Femur (tissue), 1 donor: ENCODE measurements at places on chromosomes 2 and 18.
A peak's percentile ranks its signal among the peaks of the same experiment; 100 is the strongest.

- no peak for DNase-seq
Measured at GRCh38 chr2:156680266-156680665, 244.1 kb downstream of the GPD2 start.

- DNase-seq: no peak
Measured at GRCh38 chr18:49500201-49500921, 13.3 kb upstream of the C18orf32 start.

DNA sequence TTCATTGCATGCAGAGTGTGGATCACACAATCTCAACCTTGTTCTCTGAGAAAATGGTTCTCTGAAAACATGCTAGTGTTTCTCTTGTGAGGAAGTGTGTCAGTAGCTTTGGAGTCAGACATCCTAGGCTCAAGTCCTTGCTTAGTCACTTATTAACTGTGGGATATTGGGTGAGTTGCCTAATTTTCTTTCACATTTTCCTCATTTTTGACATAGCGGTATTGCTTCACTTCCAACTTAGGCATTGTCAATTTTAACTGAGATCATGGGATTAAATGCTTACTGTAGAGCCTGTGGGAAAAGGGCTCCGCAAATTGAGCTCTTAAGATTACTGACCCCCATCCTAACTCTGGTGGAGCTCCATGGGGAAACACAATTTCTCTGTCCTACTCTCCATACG is 622.2 kb downstream of the CNTNAP5 start:
- no peak for DNase-seq

GRCh38 chr2:136327162-136327852 is 209.4 kb upstream of the CXCR4 start:
- DNase-seq: no peak

- no peak for DNase-seq
Measured at GRCh38 chr2:225740086-225740485, 340.6 kb downstream of the NYAP2 start.

DNA sequence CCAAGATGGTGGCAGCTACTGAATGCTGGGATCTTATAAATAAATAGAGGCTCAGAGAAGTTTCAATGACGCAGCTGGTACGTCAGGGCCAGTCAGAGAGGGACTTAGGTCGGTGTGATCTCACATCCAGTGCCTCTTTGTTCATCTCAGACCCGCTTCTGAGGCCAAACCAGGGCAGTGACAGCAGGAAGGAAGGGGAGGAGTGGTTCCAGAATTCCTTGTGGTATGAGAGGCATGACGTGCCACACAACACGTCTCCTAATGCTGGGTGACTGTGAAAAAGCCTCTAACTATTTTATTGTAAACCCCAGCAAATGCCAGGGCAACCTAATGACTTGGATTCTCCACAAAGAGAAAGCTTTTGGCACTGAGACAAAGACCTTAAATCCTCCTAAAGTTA is 423.3 kb downstream of the LPIN1 start:
- DNase-seq: peak; percentile 77

DNA sequence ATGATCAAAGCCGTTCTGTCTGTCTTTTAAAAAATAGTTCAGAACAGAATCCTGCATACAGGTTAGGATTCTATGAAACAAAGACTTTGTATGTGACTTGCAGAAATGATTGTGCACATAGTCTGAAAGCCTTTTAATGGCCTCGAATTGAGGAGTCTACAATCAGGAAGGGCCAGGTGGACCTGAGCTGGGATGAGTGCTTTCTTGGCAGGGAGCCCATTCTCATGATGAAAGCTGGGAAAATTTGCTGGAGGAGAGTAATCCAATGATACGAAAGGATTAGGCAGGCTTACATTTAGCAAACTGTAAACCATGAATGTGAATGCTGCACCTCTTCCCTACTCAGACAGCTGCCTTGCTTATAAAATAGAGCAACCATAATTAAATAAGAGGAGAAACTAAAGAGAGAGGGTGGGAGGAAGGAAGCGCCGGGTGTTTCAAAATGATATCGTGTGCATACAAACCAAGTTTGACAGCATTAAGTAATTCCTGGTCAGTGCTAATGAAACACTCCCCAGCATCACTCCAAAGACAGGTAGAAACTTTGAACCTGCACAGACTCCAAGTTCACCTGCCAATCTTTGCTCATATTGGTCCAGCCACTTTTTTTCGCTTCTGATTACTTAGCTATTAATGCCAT is 23.7 kb upstream of the CXCR4 start:
- no peak for DNase-seq

DNA sequence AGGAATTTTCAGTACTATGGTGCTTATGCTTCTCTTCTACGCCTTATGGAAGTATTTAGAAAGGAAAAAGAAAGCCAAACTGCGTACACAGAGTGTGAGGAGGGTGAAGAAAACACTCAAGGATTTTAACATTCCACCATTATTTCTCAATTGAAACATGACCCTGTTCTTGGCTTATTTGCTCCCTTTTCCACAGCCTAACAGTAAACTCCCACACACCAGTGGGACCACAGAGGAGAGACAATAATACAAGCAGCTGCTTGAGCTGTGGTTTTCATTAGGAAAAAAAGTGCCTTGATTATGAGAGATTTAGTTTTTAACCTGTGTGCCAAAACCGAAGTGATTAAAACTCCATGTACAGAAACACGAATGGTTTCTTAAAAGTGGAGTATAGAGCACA is 134.3 kb downstream of the MEP1B start:
- DNase-seq: peak; percentile 61

GRCh38 chr18:36560187-36560586 is 262.7 kb downstream of the FHOD3 start:
- DNase-seq: no peak

GRCh38 chr18:56532176-56532840 is 106.1 kb downstream of the TXNL1 start:
- no peak for DNase-seq

- no peak for DNase-seq
Measured at GRCh38 chr18:58758606-58759005, 87.3 kb downstream of the MALT1 start.

- no peak for DNase-seq
Measured at GRCh38 chr2:123917241-123917640, 107.8 kb upstream of the CNTNAP5 start.

DNA sequence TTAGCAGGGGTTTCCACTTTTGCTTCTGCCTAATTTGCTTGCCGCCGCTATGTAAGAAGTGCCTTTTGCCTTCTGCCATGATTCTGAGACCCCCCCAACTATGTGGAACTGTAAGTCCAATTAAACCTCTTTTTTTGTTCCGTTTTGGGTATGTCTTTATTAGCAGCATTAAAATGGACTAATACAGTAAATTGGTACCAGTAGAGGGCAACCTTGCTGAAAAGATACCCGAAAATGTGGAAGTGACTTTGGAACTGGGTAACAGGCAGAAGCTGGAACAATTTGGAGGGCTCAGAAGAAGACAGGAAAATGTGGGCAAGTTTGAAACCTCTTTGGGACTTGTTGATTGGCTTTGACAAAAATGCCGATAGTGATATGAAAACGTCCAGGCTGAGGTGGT is 216.1 kb upstream of the FSIP2 start:
- no peak for DNase-seq

GRCh38 chr2:146981921-146982320 is 862.9 kb upstream of the ACVR2A start:
- DNase-seq: no peak

- DNase-seq: no peak
Measured at GRCh38 chr2:96142217-96143113, 2.8 kb downstream of the DUSP2 start.

DNA sequence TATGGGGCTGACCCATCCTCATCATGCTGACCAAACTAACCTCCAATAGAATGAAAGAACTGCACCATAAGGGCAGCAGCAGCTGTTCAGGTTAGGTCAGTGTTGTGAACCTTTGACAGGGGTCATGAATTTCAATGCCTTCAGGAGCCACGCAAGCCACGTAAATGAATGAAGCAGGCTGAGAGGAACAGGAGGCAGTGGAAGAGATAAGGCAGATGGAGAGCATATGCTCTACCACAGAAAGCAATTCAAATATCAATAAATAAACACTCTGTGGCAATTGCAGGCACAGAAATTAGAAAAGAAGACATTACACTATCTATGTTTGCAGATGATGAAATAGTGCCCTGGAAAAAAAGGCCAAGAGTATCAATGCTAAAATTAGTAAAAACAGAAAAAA is 56.3 kb downstream of the SCG2 start:
- no peak for DNase-seq

DNA sequence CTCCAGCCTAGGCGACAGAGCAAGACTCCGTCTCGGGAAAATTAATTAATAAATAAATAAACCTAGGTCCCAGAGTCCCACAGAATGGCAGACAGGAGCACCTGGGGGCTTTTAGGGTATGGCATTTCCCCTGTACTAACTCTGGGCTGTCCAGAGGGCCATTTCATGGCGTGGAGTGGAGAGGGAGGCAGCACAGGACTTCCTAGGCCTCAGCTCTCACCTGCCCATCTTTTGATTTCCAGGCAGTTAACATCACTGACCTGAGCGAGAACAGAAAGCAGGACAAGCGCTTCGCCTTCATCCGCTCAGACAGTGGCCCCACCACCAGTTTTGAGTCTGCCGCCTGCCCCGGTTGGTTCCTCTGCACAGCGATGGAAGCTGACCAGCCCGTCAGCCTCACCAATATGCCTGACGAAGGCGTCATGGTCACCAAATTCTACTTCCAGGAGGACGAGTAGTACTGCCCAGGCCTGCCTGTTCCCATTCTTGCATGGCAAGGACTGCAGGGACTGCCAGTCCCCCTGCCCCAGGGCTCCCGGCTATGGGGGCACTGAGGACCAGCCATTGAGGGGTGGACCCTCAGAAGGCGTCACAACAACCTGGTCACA is 5.1 kb downstream of the IL1RN start:
- no peak for DNase-seq

GRCh38 chr2:106812841-106813240 is 73.1 kb downstream of the ST6GAL2 start:
- no peak for DNase-seq

- no peak for DNase-seq
Measured at GRCh38 chr2:134327367-134327766, 73.5 kb downstream of the MGAT5 start.

DNA sequence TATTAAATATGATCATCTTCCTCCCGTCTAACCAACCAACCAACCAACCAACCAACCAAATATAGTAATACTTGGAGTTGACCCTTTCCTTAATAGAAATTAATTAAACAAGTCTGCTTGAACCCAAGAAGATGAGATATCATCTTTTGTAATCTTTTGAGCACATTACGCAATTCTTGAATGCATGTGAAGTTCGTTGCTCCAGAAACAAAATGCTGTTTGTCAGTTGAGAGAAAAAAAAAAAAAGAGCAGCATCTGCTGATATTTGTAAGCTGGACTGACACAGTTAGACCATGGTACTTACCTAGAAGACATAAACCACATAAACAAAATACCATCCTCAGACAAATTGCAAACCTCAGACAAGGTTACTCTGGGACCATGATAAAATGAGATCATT is 9.2 kb upstream of the SERPINB2 start:
- DNase-seq: no peak

DNA sequence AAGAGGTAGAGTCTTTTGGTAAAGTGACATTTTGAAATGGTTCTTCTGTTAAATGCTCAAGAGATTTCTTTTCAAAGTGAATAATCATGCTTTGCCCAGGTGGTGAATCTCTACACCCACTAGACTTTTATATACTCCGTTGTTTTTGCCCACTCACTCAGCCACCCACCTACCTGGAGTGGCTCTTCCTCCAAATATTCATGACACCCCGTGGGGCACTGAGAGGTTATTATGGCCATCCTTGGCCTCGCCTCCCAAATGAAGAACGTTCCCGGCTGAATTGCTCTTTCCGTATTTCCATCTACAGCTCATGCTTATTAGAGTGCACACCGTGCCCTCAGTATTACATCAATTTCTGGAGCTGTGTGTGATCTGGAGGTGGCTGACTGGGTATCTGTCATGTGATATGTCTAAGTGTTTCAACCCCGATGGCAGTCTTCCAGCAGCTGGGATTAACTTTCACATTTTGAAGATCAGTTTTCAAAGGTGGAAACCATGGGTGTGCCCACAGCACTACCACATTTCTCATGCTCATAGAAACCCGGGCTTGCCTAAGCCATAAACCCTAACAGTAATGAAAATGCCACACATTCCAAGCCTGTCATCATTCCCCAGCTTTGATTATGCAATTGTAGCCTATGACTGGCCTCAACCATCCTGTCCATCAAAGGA is 406.6 kb upstream of the MMADHC start:
- DNase-seq: peak; percentile 28

GRCh38 chr18:5824370-5824984 is 70.8 kb downstream of the TMEM200C start:
- DNase-seq: no peak

DNA sequence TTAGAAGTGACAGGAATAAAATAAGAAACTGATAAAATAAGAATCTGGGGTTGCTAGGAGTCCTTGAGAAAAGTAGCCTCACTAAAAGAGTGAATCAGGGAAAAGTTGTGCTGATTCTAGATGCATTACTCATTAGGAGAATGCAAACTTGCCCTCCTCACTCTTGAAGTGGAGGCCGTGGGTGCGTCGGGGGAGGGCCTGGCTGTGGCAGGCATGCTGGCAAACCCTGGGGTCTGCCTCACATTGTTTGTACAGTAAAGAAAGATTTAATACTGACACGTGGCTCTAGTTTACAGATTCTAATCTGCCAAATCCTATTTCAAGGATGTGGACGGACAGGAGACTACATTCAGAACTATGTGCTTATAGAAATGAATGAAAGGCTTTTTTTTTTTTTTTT is 41.9 kb downstream of the TANC1 start:
- no peak for DNase-seq

DNA sequence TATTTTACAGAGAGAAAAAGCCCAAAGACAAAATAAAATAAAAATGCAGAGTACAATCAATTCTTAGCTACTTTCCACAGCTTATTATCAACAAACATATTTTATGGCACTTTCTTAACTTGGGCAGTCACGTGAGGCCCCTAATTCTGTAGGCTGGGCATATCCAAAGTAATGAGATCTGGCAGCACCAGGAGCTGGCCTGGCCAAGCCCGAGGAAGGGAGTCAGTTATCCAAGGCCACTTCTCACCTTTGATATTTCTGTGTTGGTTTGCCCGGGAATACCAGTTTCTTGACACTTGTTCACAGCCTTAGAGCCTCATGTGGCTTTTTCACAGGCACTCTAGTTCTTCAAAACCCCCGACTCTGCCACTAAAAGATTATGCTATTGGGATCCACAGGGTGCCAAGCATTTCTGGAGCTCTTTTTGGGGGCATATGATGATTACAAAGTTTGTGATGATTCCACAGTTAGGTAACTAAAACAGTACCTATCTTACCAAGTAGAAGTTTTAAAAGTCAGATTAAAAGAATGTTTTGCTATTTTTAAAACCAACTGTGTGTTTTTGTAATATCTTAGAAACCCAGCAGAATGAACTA is 90.4 kb downstream of the MEP1B start:
- no peak for DNase-seq

DNA sequence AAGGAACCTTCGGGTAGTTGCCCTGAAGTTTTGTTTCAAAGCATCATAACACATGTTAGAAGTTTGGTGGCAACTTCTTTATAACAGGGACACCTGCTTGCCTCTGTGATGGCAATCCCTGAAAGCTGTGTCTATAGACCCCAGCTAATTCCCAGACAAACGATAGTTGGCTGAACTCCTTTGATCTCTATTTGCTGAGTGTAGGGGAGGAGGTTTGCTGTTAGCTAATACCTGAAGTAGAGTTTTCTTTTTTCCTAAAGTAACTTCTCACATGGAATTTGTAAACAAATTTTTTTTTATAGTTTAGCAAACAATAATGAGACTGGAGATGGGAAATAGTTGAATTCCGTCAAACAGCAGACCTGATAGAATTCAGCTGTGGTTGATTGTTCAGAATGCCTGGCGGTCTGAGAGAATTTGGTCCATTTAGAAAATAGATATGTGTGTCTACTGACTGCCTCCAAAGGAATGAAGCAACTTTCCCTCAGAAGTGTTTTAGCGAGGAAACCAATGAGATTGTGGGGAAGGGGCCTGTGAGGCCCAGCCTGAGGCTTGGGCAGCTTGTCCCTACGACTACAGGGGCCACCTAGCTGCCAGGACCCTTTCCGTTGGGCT is 123.5 kb upstream of the EPAS1 start:
- DNase-seq: no peak
